ENCODE measurements at places on chromosomes 1 and 21. TPM values are rescaled to one million over a fixed set of nuclear protein-coding genes. Genes with fewer than 3 reads are reported as not detected.

- DNase-seq: no peak
These were observed 115.4 kb upstream of the RAB4A start for GRCh38 chr1:229155472-229155871.

- no peak for DNase-seq
These were observed 26.1 kb downstream of the UBE2T start for GRCh38 chr1:202315576-202316168.

DNA sequence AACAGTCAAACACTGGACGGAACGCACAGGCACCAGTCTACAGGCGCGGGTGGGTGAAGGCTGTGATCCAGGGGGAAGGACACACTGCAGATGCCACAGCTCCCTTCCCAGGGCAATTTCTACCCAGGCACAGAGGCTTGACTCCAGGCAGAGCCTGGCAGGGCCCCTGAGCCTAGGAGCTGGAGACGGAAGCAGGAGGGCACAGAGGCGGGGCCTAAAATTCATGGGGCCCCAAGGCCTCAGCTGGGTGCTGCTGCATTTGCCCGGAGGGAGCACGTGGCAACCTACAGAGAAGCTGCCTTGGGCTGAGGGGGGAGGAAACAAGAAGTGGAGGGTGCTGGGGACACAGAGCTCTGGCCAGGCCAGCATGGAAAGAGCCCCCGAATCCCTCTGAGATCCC is 41.2 kb downstream of the UBE2G2 start:
- no peak for DNase-seq

Gene TSPEAR
- total RNA-seq: not detected
